NCI-H1694 (cell line): ENCODE measurements at places on chromosomes 12 and 14.

DNA sequence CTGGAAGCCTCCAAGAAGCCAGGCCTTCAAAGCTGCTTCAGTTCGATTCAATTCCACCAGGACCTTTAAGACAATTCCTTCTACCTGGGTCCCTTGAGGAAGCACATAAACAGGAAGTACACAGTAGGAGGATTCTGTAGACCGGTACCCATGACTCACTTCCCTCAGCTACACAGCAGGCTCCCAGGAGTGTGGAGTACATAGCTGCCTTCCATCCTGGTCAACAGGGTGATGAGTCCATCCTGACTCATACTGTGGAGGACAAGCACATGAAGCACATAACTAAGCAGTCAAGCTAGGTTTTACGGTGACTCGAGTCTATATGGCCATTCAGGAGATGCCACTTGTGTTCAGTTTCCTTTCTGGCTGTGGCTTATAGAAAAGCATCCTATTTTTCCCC, 197.6 kb upstream of the RBM19 start:
- DNase-seq = no peak

DNA sequence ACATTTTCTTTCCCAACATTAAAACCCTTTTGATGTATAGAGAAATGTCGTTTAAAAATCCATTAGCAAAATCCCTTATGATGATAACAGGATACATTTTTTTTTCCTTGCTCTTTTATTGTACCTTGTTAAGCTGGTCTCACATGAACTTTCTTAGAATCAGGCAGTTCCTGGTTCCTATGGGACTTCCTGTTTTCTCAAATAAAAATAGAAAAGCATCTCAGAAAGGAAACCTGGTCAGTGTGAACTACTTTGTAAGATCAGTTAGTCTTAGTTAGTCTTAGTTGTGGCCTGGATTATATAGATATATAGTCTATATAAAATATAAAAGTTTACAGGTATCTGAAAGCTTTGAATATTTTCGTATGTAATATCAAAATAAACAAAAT, 40.3 kb downstream of the LEMD3 start:
- DNase-seq = no peak

DNA sequence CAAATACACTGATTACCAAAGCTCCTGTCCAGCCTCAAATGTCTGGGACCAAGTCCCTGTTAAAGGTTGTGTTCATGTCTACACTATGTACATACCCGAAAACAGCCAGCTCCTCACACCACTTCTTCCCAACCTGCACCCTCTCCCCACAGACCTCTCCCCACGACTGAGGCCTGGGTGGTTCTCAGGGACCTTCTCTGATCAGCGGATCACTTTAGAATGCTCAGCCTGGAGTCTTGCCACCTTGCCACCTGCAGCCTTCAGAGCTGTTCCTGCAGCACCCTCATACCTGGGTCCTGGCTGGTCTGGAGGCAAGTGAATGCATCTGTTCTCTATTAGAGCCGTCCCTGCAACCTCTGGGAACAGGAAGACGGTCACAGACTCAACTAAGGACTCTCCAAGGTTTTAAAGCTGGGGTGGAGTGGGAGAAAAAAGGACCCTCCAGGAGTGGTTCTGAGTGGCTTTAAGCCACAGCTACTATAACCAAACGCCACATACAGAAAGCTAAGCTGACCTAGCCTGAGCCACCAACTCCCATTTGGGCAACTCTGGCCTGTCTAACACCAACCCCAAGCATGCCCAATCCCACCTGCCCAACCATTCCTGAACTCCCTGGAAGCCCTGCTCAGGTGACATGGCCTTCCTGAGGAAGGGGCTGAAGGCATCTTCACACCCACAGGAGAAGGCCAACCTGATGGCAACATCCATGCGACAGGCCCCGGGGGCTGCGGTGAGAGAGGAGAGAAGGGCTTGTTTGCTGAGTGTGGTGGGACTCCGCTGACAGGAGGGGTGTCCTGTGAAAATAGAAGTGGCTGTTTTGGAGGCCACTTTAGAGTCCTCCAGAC, 8.6 kb downstream of the KRT2 start:
- no peak for DNase-seq

DNA sequence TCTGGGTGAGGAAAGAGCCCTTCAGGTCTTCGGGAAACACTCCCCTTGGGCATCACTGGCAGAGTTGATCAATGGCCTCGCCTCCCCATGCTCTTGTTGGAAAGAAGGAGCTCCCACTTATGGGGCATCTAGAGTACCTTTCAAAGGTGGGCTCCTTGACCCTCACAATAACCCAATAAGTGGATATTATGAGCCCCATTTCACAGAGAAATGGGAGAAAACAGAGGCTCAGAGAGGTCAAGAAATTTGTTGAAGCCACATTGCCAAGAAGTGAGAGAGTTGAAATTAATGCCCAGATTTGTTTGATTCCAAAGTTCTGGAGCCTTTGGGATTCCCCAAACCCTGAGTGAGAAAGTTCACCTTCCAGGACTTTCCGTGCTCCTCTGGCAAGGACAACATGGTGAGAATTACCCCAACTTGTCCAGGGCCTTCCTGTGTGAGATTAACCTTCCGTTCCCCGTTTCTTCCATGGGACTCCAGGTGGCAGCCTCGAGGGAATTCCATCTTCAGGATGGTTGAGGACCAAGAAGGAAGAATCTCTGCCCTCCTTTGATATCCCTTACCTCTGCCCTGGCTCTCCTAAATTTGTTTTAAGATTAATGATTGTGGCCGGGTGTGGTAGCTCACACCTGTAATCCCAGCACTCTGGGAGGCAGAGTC, 7.5 kb upstream of the CHD4 start:
- no peak for DNase-seq

GRCh38 chr12:117045160-117046010, 53.8 kb downstream of the TESC start:
- peak; percentile 25 for DNase-seq

DNA sequence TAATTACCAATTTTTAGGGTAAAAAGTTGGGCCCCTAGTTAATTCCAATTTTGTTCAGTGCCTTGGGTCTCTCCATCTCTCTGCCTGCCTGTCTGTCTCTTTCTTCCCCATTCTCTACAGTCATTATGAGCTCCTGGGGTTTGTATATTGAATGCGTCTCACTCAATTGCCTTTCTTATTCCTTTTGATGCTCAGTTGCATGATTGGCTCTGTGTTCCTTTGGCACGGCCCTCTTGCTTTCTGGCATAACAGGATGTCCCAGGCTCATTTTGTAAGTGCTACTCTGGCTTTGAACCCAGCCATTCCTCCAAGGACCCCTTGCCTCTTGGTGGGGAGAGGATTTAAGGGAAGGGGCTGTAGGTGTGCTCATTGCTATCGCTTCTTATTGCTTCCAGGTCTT, 35.6 kb downstream of the ZNF664 start:
- no peak for DNase-seq

- DNase-seq = no peak
Observed at GRCh38 chr14:99728231-99728920, 44.3 kb downstream of the CYP46A1 start.

DNA sequence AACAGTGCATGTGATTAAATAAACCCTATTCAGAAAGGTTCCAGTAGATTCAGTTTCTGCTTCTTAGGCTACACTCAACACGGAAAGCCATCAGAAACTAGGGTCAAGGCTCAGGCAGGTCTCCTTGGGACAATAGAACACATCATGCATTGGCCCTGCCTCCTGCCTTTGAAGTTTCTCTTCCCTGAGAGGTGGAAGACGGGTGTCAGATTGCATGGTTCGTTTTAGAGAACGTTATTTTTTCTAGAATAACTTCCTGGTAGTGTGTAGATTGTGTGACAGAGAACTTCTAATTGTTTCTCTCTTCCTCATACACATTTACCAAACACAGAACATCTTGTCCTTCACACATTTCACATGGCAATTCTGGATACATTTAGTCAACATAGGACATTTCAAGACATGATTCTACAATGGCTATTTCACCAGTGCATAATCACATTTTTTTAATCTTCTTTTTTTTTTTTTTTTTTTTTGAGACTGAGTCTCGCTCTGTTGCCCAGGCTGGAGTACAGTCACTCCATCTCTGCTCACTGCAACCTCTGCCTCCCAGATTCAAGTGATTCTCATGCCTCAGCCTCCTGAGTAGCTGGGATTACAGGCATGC, 106.6 kb upstream of the AMN1 start:
- no peak for DNase-seq

DNA sequence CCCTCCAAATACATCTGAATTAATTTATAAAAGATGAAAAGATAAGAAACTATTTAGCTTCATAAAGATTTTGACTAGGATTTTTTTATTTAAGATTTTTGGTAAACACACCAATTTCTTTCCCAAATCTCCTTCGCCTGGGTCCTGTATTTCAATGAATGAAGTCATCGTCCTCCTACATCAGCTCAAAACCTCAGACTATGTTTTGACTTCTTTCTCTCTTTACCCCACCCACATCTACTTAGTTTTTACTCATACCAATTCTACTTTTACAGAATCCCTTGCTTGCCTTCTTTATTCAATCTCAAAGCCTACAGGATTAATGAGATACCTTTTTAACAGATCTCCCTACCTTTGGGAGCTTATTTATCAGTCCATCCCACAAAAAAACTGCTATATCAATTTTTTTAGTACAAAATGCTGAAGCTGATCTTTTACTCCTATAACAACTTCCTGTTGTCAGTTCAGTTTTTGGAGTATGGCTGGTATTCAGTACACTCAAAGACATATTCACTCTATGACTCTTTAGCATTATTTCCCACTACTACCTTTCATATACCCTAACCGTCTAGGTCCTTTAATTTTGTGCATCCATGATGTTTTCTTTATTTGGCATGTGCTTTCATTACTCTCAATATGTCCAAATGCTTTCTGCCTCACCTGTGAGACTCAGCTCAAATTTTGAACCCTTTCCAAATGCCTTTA, 18.7 kb upstream of the CCDC91 start:
- no peak for DNase-seq

GRCh38 chr14:54805070-54805444, 97.6 kb downstream of the GCH1 start:
- no peak for DNase-seq

- no peak for DNase-seq
Observed at GRCh38 chr12:12898911-12899511, 7.6 kb downstream of the GPRC5A start.

DNA sequence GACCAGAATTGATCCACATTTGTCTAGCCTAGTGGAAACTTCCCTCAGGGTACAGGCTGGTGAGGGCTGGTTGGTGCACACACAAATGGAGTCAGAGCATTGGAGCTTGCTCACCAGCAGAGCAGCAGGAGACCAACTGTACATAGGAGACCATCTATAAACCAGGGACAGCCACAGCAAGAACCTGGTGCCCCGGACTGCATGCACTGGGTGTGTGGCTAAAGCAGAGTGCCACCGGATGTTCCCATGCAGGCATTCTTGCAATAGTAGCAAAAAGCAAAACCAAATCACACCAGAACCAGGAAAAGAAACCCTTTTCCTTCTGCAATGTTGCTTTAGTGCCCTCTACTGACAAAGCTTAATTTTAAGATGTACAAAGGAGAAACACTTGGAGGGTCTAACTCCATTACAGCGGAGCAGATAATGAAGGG, 136.4 kb downstream of the MDGA2 start:
- DNase-seq = no peak

DNA sequence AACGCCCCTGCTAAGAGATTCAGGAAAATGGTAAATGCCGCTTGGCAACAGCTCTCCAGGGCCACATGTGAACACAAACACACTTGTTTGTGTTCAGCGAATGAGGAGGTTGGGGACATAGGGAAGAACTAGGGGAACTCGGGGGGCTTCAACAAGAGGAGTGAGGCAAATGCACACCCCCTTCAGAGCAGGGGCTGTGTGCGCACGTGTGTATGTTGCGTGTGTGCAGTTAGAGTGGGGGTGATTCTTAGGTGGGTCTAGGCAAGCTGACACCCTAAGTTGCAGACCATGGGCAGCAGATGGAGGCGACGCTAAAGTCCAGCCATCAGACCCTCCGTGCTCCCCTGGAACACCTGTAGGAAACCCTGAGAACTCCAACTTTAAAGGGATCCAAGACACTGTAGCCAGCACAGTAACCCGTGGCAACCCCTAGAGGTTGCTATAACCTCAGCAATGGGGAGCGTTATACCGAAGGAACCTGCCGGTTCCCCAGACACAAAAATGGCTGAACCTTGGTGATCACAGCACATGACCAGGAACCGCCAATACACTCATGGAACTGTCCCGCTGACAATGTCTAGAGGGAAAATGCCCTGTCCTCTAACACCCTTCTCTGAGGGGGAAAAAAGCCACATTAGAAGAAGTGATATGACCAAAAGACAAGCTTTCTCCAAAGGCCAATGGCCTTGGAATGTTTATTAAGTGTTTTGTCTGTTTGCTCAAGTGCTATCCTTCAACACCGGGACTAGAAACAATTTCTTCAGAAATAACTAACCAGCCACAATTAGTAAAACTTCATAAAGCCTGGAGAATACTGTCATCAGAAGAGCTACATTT, 86.5 kb upstream of the CEP83 start:
- DNase-seq = peak; percentile 24

- DNase-seq = no peak
Observed at GRCh38 chr12:80938397-80938796, 663 bp upstream of the LIN7A start.

GRCh38 chr14:100268591-100269207, 29.8 kb downstream of the YY1 start:
- no peak for DNase-seq

DNA sequence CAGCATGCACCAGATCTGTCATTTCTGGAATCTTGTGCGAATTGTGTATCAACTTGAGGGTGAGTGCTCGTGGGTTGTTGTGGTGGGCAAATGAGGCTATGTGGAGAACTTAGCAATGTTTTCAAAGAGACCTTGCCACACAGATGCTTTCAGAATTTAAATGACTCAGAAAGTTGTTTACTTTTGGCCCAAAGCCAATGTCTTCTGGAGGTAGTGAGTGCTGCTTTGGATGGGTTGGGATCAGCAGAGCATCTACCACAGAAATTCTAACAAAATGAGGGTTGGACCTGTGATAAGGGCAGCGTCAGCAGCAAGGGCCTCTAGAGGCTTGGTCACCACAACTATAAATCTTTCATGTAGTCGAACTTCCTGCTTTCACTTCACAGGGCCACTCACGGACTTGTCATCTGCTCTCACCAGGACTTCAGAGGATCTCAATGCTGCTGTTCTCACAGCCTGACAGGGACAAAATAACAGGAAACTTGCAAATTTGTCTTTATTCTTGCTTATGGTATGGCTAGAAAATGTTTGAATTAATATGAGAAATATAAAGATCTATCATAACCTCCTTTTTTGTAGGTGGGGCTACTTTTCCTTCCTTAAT, 111.4 kb downstream of the DACT1 start:
- DNase-seq = no peak

- no peak for DNase-seq
Observed at GRCh38 chr14:100329233-100330006, 6.3 kb downstream of the SLC25A47 start.

- no peak for DNase-seq
Observed at GRCh38 chr12:94109160-94109559, 39.2 kb upstream of the PLXNC1 start.

GRCh38 chr12:30515351-30515750, 180.3 kb downstream of the IPO8 start:
- peak; percentile 49 for DNase-seq

DNA sequence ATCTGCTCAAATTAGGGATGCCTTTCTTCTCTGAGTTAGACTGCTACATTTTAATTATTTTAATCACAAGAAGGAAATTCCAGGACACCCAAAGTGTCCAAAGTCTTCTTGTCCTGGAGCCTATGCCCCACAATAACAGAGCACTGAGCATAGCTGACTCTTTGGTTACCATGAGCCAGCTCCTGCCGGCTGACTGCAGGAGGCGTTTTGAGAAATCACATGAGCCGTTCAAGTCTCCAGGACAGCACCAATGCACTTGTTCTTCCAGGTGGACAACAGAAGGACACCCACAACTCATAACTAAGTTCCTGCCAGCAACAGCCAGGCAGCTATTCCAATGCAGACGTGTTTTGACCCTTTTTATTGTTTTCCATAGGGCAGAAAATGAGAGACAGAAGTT, 46.0 kb upstream of the SRSF5 start:
- DNase-seq = no peak
